NCI-H1105 treated with DMSO at 0.1 percent for 48 hours (cell line): ENCODE measurements at places on chromosomes 7 and 10.

- peak; percentile 64 for DNase-seq
Measured at GRCh38 chr7:103573479-103574058, 127.6 kb upstream of the SLC26A5 start.

DNA sequence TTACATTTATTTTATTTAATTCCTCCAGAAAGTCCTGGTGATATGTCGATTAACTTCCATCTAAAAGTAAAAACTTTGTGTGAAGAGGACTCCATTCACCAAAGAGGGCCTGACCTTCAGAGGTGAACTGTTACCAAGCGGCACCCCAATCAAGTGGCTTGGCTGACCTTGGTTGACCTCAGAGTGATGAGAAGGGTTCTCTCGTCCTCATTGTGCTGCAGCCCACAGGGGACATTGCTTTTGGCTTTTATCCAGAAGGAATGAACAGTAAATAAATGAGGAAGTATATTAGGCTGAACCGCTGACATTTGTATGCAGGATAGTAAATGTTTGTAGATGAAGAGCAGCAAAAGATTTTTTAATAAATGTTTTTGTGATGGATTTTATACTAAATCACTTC is 172.4 kb upstream of the MKI67 start:
- DNase-seq: no peak

GRCh38 chr7:140016540-140016939 is 46.2 kb downstream of the PARP12 start:
- no peak for DNase-seq

DNA sequence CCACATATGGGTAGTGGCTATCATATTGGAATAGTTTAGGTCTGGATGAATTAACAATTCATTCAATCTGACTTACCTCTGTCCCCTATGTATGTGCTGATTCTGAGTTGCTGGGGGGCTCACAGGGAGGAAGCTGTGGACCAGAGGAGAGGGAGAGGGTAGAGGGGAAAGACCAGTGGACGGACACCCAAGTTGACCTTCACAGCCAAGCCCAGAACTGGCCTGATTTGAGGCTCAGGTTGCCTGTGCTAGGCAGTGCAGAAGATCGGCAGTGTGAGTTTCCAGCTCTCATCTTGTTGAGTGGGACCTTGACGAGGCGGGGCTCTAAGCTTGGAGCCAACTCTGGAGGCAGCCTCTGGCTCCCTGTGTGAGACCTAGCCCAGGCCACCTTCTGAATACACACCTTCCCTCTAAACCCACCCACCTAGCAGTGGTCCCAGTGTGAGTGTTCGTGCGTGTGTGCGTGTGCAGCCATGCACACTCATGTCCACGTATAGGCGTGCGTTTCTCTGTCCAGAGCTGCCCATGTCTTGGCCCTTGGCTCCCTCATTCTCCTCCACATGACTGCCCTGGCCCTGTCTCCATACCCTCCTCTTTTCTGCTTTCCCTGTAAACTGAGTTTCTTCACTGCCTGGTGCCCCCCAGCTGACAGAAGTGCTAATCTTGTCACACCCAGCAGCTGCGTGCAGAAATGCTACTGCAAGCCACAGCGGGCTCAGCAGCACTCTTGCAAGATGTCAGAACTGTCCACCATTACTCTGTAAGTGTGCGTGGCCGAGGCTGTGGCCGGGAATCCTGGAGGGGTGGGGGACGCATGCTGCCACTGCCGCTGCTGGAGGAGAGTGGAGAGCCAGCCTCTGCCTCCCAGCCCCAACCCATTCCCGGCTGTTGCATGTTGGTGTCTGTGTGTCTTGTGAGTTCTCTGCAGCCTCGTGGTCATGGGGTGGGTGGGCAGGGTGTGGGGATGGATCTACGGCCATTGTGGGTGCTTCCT is 47.6 kb downstream of the ADCYAP1R1 start:
- DNase-seq: no peak

DNA sequence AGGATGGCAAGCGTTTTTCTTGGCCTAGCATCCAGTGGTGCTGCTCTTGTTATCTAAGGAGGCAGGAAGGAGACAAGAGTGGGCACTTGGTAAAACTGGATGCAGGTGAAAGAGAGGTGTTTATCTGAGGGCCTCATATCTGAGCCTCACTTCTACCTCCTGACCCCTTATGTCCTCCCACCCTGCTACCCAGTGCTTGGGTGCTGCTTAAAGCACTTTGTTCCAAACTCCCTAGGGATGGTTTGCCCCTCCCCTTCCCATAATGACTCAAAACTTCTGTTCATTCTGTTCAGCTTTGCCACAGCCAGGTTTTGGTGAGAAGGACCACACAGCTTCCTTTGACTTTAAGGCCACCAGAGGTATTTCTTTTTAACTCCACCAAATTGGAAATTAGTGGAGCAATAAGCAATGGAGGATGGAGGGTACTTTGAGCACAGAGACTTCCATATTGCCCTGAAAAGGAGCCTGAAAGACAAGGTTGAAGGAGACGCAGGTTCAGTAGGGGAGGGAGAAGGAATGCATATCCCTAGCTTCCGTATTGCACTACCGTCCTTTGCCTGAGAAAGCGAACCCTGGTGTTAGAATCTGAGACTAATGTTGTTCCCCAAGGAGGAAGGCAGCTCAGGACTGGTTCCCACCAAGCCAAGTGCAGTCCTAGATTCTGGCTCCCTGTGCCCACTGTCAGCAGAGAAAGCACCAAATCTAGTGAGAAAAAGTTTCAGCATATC is 30.1 kb downstream of the ENTPD1 start:
- no peak for DNase-seq
